ENCODE measurements at places on chromosomes 11 and 22.

- DNase-seq = no peak
Measured at GRCh38 chr22:25567251-25567675, 2.8 kb downstream of the GRK3 start.

GRCh38 chr11:33060271-33060670 lies 20.9 kb downstream of the TCP11L1 start:
- no peak for DNase-seq

- no peak for DNase-seq
Measured at GRCh38 chr11:130282111-130282510, 32.6 kb downstream of the ZBTB44 start.

DNA sequence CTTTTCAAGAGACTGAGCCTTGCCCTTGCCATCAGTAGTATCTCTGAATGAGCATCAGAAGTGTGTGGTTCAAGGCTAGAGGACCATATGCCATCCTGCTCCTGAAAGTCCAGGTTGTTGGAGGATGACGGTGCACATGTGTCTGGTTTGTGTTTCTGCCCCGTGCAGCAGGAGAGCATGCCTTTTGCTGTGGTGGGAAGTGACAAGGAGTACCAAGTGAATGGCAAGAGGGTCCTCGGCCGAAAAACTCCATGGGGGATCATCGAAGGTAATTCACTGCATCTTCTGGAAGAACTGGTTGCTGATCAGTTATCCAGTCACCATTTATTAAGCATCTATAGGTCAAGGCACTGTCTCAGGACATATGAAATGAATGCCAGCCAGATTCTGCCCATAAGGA lies 6.1 kb upstream of the WBP2NL start:
- DNase-seq = no peak

DNA sequence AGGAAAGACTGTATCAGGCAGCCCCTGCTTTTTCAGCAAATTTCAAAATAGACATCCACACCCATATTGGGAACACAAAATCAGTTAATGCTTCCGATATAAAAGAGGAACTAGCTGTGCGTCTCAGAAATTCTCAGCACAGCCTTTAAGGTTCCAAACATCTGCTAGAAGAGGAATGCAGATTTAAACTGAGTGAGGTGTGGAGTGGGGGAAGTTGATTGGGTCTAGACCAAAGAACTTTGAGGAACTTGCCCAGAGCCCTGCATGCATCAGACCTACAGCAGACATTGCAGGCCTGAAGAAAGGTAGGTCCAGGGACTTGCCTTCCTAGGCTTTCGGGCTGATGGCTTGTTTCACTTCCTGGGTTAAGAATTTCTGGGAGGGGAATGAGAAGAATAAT lies at the start of gene MS4A4A:
TSS of gene MS4A4A (plus strand) at position 255 of the 400 bp plus-strand sequence. CDS start at position 265, 10 bp downstream.
- no peak for DNase-seq

All from activated effector memory CD4-positive, alpha-beta T cell treated with Interleukin-2 at 50 U/mL for 16 hours (primary cell).